CD4-positive, alpha-beta T cell treated with Interleukin-2 at 100 ng/mL for 4 hours (primary cell): ENCODE measurements at places on chromosomes 2 and 18.

GRCh38 chr2:133718688-133719201 is 150.5 kb upstream of the NCKAP5 start:
- DNase-seq: no peak

- DNase-seq: no peak
Measured at GRCh38 chr2:199433204-199433832, 24.4 kb downstream of the SATB2 start.

GRCh38 chr2:223952280-223952968 is 4.8 kb upstream of the MRPL44 start:
- DNase-seq: no peak

GRCh38 chr2:129721846-129722245 is 257.6 kb upstream of the RAB6C start:
- no peak for DNase-seq

DNA sequence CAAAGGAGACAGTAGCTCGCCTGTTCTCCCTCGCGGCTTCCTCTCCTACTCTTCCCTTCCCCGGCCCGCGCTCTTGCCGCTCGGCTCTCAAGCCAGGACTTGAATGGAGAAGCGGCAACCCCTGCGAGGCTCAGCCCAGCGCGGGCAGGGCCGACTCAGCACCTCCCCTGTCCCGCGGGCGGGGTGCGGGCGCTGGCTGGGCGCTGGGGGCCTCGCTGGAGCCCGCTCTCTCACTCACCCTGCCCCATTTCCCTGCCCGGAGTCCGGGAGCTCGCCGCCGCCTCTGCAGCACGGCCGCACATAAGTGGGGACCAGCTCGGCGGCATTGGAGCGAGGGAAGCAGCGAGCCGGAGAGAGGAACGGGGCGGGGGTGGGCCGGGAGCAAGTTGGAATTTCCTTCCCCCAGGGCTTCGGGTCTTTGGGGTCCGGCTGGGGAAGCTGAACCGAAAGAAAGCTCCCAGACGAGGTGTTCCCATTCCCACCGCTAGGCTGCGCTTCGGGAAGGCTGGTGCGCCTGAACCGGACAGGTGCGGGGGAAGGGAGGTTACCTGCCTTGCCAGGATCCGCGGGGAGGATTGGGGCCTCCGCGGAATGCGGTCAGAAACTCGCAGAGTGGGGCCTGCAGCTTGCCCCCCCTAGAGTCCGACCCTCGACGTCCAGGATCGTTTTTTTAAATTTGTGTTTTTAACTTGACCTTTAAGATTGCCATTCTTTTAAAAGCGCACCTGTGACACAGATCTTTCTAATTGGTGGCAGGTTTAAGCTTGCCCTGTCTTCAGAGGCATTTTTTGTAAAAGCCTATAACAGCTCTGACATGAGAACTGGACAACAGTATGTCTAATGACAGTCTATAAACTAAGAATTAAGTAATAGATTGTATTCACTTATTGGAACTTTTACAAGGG is at the start of gene COBLL1:
COBLL1 (minus strand) TSS at position 105 of the 905 bp plus-strand sequence. CDS start 627 bp downstream, outside the sequence.
- DNase-seq: no peak

GRCh38 chr2:1168846-1169245 is 218.2 kb downstream of the SNTG2 start:
- DNase-seq: no peak

- DNase-seq: no peak
Measured at GRCh38 chr2:12302140-12302539, 414.6 kb upstream of the TRIB2 start.

DNA sequence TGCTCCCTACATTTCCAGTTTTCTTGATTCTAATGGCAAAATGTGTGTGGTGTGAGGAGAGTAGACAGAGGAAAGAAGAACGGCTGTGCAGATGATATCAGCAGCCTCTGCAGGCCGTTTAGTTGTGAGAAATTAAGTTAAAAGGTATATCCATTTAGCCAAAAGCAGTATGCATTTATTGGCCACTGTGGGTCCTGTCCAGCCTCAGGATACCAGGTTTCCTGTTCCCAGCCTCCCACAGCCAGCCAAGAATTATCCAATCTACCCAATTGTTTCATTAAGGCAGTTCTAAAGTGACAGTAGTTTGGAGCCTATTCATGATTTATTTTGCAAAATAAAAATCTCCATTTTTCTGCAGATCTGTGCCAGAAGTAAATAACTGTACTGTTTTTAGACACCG is 107.5 kb downstream of the TMEM18 start:
- no peak for DNase-seq

GRCh38 chr2:29216609-29216909 is 101.3 kb downstream of the CLIP4 start:
- no peak for DNase-seq

- DNase-seq: peak; percentile 52
Measured at GRCh38 chr2:43293744-43294695, 67.6 kb upstream of the ZFP36L2 start.

DNA sequence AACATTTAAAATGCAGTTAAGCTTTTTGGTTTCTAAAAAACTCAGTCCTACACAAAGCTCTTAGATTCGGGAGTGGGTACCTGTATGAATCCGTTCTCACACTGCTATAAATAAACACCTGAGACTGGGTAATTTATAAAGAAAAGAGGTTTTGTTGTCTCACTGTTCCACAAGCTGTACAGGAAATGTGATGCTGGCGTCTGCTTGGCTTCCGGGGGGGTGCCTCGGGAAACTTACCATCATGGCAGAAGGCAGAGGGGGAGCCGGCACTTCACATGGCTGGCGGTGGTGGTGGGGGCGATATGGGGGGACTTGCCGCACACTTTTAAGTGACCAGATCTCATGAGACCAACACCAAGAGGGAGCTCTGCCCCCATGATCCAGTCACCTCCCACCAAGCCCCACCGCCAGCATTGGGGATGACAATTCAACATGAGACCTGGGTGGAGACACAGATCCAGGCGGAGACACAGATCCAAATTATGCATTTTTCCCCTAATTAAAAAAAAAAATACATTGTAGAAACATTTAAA is 222.5 kb downstream of the GBX2 start:
- DNase-seq: no peak

DNA sequence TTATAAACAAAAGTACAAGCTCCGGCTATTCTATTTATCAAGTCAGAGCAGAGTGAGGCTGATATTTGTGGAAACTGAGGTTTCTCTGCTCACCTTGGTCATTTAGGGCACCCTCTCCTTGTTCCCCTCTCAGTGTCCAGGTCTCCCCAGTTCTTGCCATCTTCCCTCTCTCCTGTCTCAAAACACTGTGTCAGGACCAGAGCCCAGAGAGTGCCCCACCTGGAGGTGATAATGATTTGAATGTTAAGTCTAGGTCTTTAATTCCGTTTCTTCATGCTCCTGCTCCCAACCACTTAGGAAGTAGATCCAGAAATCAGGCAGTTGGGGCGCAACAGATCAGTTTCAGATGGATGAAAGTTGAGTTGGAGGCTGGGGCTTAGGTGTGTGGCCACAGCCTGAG is 9.2 kb upstream of the ADCY3 start:
- DNase-seq: no peak

- DNase-seq: no peak
Measured at GRCh38 chr2:231133365-231134099, 8.7 kb upstream of the HTR2B start.
